ENCODE measurements at places on chromosomes 12 and 14.

GRCh38 chr12:130199581-130200390, 37.5 kb downstream of the FZD10 start:
- no peak for DNase-seq

- DNase-seq: no peak
Observed at GRCh38 chr14:38611928-38612327, 356.0 kb upstream of the CLEC14A start.

DNA sequence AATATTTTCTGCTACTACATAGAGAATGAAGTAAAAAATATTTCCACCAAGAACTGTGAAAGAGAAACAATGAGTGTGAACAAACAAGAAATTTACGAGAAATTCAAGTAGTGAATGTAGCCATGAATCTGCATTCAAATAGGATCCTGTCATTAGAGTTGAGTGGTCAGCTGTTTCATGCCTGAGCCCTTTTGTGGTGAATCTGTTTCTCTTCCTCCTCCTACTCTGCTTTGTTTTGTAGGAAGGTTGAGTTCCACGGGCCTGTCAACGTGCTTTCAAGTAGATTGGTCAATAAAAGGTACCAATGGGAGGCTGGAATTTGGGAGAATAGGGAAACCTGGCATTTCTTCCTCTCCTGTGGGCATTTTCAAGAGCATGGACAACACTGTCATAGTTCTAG, 1749.6 kb upstream of the FLRT2 start:
- DNase-seq: no peak

DNA sequence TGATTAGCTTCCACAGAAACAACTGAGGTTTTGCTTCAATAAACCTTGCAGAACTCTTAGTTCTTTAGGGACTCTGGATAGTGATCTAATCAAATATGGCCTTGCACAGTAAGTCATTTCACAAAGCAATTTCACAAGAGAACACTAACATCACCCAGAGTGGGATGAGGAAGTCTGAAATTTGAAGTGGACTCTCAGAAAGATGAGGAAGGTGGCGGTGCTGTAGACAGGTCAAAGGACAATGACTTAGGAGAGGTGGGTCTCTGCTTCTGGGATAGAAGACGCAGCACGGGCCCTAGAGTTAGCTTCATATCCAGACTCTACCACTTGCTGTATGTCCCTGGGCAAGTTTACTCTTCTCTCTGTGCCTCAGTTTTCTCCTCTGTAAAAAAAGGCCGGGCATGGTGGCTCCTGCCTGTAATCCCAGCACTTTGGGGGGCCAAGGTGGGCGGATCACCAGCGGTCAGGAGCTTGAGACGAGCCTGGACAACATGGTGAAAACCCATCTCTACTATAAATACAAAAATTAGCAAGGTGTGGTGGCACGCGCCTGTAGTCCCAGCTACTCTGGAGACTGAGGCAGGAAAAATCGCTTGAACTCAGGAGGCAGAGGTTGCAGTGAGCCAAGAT, 18.9 kb downstream of the FOS start:
- DNase-seq: no peak

DNA sequence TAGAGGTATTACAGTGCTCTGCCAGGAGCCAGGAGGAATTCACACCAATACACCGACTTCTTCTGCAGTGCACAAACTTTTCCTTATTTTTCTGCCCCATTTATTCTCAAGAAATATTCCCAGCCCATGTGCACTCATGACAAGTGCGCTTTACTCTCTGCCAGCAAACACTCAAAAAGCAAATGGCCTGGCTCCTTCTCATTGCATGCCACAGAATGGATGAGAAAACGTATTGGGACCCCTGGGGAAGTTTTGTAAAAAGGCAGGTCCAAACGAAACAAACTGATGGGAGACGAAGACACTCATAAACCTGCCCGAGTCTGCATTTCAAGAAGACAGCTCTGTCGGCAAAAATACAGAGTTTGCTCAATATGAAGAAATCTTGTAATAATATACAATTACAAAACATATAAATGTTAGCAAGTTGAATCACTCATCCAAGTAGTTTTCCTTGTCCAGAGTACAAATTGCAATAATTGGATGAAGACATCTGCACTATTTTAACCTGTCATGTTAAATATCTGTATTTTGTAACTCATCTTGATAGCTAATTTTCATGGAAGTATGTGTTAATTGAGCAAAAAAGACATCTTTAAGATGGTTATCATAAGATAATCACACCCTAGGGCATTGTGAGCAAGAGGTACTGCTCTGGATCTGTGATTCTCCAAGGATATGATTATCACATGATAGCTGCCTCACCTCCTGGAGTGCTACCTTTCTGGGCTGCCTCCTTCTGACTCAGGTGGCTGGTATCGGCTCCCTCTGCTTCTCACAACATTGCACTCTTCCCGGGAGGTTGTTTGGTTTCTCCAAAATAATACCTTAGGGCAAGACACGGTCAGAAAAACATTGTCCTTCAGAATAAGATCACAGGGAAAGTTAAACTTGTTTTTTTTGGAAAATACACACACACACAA, 260.8 kb upstream of the G2E3 start:
- no peak for DNase-seq

GRCh38 chr14:75066691-75067090, 2.8 kb upstream of the ZC2HC1C start:
- DNase-seq: no peak

DNA sequence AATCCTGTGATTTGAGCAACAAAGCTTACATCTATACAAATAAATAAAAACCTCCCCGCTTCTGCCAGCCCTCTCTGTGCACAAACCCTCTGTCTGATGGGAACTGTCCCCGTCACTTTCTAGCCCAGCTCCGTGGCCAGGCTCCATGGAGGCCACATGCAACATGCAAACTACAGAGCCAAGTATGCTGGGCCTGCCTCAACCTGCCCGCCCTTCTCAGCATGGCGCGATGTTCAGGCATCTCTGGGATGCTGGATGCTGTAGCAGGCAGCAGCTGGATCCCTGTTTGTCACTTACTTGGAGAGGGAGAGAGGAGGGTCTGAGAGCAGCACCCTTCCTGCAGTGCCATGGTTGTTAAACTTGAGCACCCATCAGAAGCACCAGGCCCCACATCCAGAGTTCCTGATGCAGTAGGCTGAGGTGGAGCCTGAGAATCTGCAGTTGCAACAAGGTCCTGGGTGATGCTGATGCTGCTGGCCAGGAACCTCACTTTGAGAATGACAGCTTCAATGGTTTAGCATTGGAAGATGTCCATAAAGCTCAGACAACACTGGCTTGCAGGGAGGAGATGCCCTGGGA, 32.4 kb downstream of the CLMN start:
- DNase-seq: no peak

DNA sequence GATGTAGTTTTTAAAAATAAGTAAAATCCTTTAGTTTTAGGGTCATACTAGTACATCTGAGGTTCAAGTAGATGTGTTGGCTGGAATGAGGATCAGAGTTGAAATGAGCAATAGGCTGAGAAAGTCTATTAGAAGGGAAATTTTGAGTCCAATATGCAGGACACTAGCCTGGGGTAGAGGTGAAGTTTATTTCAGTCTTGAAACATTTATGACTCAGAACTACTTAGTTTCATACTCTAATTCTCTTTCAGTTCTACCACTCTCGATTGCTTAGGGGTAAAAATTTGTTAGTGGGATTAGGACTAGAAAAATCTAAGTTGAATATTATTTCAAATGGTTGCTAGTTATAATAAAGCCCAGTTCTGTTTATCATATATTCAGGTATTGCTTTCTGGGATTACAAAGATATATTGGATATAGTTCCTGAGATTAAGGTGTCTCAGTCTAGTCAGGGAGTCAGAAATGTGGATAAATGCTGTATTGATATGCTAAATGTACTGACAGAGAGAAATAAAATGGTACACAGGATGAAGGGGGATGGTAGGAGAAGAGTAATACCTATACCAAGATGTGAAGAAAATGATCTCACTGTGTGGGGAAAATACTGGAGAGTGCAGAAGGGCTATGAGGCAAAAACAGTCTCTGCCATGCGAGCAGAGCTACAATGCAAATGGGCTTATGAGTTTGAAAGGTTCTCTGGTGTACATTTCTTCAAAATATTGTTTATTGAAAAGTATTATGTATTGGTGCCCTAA, 395.8 kb upstream of the FBXO33 start:
- DNase-seq: no peak

DNA sequence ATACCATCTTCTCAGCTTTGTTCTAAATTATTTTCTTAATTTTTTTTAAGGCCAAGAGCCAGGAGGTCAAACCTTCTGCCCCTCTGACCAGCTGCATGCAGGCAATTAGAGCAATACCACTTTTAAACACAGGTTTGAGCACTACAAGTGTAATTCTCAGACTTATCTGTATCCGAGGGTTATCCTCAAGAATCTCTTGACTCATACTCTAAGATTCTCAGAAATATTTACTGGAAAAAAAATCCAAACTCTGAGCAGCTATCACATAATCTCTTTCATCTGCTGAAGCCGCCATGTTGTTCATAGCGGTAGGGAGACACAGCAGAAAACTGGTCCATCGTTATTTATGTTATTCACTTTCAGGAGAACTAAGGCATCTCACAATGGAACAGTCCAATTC, 27.4 kb upstream of the PTHLH start:
- DNase-seq: no peak

- DNase-seq: no peak
Observed at GRCh38 chr14:91207008-91207407, 37.5 kb downstream of the GPR68 start.

DNA sequence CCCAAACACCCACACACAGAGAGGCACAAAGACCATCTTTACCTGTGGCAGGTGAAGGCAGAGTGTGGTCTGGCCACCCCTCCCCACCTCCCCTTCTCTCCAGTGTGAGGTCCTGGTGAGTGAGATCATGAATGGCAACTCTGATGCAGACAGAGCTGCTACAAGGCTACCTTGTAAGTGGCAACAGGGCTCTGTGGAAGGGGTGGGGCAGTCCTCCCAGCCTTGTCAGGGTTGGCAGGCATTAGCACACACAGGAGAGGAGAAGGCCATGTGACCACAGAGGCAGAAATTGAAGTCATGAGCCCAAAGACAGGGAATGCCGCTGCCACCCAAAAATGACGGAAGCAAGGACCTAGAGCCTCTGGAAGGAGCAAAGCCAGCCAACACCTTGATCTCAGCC, 30.7 kb downstream of the VWF start:
- DNase-seq: no peak

DNA sequence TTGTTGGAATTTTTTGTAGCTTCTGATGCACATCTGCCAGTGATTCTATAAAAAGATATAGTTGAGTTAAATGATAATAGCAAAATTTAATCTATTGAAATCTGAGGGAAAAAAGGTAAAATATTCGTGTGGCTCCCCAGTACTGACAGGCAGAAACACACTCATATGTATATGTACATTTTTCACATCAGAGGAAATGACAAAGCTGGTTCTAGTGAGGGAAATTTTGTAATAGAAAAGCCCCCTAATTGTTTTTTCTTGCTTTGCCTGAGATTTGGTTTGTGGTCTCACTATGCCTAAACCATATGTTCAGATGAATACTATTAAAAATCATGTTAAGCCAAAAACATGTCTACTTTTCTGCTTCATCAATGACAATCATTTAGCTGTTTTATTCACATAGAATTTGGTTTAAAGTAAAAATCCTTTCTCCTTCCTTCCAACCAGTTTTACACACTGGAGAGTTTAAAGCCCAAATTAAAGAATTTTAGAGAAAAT, 203.5 kb downstream of the ANO6 start:
- DNase-seq: no peak

DNA sequence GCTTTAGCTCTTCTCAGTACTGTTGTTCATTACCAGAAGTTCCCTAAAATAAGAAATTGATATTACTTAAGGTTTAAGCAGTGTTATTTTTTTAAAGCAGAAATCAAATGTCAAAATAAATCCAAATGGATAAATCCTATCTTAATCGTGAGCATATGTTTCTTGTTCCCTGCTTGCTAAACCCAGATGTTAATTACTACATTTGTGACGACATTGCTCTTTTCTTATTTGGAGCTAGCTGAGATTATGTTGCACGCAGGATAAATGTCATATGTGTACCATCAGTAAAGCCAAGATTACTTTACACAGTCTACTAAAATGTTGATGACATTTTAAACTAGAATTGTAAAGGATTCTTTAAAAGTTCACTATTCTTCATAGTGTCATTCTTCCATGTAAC, 157.5 kb downstream of the PLCZ1 start:
- DNase-seq: no peak

GRCh38 chr12:34395056-34396005, 373.0 kb downstream of the ALG10 start:
- DNase-seq: no peak

- DNase-seq: peak; percentile 50
Observed at GRCh38 chr14:105414456-105415371, 4.9 kb upstream of the MTA1 start.

- DNase-seq: no peak
Observed at GRCh38 chr12:104490850-104491249, 34.1 kb downstream of the CHST11 start.

- no peak for DNase-seq
Observed at GRCh38 chr12:23703051-23703450, 246.4 kb downstream of the SOX5 start.

DNA sequence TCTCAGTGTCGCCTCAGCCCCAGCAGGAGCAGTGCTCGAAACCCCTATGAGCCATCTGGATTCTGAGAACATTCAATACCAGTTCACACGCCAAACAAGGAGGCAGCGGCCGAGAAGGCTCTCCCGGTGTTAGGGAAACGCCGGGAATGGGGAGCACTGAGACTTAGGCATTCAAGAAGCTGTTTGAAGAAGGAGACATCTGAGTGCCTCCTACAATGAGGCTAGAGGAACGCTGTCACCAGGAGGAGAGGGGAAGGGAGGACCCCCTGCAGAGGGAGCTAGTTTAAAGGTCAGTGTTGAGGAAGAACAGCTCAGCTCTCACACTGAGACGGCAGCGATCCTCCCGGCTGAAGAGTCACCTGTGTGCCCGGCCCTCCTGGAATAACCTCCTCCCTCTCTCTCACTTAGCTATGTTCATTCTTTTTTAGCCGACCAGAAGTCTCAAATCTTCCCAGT, 69.9 kb downstream of the SERPINA3 start:
- DNase-seq: no peak

DNA sequence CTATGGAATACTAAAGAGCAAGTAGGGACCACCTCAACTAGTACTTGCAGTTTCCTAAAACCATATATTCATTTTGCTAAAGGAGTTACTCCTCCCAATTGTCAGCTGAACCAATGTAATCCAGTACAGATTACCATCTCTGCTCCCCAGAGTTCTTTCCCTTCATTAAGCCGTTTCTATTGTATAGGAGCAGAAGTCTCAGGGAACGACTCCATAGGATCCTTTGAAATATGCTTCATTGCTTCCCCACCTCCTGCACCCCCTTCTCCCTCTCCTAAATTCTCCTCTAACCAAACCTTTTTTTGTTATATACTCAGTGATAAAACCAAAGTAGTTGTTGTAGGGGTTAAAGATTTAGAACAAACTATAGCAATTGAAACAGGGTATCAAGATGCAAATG, 30.7 kb upstream of the LALBA start:
- no peak for DNase-seq

GRCh38 chr12:29710104-29710503, 73.6 kb downstream of the TMTC1 start:
- DNase-seq: no peak

All from activated CD4-positive, alpha-beta T cell treated with anti-CD3 and anti-CD28 coated beads, Interleukin-2, amount 50 U/mL, for 4 hours (primary cell).